ENCODE measurements at places on chromosomes 1 and 21. TPM values are rescaled to one million over a fixed set of nuclear protein-coding genes. Genes with fewer than 3 reads are reported as not detected.

CD48 gene
- 0.91 TPM for total RNA-seq

- DNase-seq, result peak; percentile 45
These were observed 60.6 kb downstream of the PTPRC start for GRCh38 chr1:198699167-198700015.

GRCh38 chr21:33931799-33932390, 16.3 kb upstream of the ATP5PO start:
- no peak for DNase-seq

DNA sequence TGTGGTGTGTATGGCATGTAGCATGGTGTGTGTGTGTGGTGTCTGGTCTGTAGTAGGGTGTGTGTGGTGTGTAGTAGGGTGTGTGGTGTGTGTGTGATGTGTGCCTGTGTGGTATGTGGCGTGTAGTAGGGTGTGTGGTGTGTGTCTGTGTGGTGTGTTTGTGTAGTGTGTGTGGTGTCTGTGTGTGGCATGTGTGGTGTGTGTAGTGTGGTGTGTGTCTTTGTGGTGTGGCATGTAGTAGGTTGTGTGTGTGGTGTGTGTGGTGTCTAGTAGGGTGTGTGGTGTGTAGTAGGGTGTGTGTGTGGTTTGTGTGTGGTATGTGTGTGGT, 85.5 kb downstream of the SYT2 start:
- no peak for DNase-seq

GRCh38 chr1:11575553-11575952, 78.7 kb downstream of the FBXO2 start:
- no peak for DNase-seq

DNA sequence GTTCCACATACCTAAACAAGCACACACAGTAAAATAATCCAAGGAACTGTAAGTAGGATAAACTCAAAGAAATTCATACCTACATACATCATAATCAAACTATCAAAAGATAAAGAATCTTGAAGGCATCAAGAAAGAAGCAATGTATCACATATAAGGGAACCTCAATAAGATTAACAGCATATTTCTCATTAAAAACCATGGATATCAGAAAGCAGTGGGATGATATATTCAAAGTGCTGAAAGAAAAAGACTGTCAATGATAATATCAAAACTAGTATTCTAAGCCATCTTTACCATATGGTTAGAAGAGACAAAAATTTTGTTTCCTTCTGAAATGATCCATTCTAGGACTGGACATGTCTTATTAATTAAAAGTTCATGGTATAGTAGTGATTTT, 37.1 kb upstream of the ADAM30 start:
- DNase-seq, result no peak

CD244 gene
- 0.48 TPM for total RNA-seq

GRCh38 chr1:107459204-107459904, 318.5 kb downstream of the NTNG1 start:
- no peak for DNase-seq

DNA sequence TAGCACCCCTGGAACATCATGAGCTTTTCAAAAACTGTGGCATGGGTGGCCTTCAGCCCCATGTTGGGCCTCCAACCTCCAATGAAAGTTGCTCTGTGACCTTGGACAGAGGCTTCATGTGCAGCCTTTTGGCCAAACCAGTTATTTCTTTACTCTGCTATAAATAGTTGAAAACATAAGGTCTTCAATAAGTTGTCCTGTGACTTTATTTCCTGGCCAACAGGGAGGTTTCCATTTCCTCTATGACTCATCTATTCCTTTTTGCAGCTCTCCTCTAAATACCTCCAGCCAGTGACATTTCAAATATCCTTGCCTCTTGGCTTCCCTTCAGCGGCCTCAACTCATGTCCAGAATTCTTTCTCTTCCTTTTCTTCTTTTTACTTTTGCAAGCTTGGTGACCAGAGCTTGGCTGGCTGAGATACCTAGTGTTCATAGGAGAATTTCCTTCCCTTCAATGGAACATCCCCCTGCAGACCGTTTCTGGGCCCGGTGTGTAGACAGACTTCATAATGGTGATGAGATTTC, 22.7 kb upstream of the TRIM67 start:
- DNase-seq, result no peak

SMIM11 gene
- 6.1 TPM for total RNA-seq

HSF2BP gene
- not detected for total RNA-seq

FCRL4 gene
- total RNA-seq, result not detected

DNA sequence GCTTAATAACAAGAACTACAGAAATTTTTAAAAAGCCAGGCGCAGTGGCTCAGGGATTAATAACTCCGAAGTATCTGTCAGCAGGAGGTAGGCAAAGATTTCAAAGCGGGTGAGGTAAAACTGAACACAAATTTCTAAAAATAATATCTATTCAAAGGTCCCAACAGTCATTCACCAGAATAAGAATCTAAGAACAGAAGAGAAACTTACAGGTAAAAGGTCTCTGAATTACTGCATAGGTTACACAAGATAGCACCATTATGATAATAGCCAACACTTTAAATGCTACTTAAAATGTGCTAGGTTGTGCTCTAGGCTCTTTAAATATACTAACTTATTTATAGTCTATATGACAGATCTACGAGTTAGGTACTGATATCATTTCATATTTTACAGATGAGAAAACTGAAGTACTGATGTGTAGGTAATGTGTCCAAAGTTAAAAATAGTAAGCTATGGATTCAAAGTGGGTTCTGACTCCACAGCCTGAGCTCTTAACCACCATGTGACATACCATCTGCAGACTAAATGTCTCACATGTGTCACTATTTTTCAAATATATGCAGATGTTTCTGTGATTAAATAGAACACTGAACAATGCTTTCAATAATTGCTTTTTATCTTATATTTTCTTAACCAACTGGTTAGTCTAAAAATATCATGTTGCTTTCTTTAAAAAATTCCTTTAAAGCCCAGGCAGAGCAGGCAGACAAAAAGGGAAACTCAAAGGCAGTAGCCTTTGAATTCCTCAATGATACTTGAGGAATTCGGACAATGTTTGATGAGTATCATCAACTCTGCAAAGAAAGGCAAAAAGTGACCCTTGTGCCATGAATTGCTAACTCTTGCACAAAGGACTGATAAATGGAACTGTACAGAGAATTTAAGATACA, 80.5 kb upstream of the TTC39A start:
- no peak for DNase-seq

GRCh38 chr21:33234635-33235520, 5.1 kb downstream of the IFNAR2 start:
- DNase-seq, result no peak

GRCh38 chr1:10117132-10117531, 84.4 kb downstream of the UBE4B start:
- DNase-seq, result no peak

GRCh38 chr1:21292503-21292983, 2.3 kb upstream of the ECE1 start:
- no peak for DNase-seq

DNA sequence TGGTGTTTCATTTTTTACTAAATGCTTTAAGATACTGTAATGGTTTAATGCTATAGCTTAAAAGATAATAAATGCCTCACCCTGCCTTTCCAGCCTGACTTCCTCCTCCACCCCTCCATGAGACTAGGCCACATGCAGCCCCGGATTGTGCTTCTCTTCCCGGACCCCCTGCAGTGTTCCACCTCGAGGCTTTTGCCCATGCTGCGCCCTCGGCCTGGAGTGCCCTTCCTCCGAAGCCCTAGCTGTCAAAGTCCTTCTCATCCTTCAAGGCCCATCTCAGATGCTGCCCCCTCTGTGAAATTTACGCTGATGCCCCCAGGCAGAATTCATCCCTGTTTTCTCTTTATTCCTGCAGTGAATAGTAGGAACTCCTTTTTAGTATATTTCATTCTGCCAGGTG, 98.5 kb downstream of the ATP5PO start:
- DNase-seq, result no peak

- DNase-seq, result peak; percentile 67
These were observed 39.0 kb upstream of the PPP1R15B start for GRCh38 chr1:204450461-204451257.

DENND2C gene
- total RNA-seq, result 2.6 TPM

NPHS2 gene
- total RNA-seq, result not detected

DNA sequence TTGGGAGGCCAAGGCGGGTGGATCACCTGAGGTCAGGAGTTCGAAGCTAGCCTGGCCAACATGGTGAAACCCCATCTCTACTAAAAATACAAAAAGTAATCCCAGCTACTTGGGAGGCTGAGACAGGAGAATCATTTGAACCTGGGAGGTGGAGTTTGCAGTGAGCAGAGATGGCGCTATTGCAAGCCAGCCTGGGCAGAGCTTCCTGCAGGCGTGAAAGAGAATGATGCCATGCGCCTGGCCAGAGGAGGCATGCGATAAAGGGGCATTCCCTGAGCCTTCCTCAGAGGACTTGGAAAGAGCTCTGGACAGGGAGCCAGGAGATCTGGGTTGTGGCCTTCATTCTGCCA, 3.2 kb downstream of the E2F2 start:
- no peak for DNase-seq

DNA sequence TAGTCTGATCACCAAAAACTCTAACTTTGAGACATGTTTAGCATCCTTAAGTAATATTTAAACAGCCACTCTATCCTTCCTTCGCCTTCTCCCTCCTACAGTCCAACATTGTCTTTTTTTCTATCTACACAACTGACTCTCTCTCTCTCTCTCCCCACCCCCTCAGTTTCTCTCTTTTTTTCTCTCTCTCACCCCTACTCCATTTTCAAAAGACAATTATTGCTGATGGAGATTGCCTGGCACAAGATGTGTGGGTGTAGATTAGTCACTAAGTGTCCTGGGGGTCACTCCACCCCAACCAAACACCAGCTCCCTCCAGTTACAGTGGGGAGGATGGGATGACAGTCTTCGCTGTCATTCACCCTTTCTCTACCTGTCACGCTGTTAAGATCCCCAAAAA, 94.5 kb upstream of the NFIA start:
- DNase-seq, result no peak

DNA sequence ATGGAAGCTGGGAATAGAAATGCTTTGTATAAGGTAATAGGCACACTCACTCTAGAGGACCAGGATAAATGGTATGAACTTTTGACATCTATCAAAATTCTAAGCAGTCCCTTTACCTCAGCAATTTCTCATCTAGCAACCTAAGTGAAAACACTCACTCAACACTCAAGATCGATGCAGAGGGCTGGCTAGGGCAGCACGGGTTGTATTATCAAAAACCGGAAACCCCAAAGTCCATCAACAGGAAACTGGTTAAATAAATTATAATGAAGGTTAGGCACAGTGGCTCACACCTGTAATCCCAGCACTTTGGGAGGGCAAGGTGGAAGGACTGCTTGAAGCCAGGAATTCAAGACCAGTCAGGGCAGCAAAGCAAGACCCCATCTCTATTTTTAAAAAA, 9.4 kb downstream of the USP48 start:
- DNase-seq, result no peak

GRCh38 chr1:39872698-39873097, 10.6 kb downstream of the TRIT1 start:
- DNase-seq, result no peak

DNA sequence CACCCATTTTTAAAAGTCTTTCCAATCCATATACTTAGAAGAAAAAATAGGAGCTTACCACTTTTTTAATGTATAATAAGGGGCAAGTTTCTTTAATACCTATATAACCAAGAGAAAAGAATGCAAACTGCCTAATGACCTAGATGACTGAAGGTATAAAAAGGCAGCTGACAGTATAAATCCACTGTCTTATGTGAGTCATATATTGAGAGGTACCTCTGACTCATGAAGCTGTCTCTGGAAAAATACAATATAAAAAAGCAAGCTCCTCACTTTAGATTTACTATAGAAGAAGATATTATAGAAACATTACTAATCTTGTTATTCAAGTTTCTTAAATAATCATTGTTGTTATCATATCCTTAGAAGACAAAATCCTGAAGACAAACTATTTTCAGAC, 144.2 kb downstream of the VAV3 start:
- no peak for DNase-seq

- no peak for DNase-seq
These were observed 561.9 kb upstream of the CAMK1G start for GRCh38 chr1:209021622-209022021.

DNA sequence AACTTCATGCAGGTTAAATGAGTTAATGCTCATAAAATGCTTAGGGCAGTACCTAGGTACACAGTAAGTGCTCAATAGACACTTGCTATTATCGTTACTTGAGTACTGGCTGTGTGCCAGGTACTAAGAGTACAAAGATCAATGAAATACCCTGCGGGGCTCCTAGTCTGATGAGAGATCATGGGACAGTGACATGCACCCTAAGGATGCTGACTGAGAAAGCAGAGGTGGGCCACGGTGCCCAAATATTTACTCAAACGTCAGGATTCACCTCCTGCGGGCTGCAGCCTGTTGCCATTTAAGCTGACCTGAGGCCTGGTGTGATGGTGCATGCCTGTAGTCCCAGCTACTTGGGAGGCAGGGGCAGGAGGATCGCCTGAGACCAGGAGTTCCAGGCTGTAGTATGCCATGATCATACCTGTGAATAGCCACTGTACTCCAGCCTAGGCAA, 19.8 kb upstream of the LUZP1 start:
- DNase-seq, result no peak

- DNase-seq, result no peak
These were observed 4.7 kb upstream of the SYNJ1 start for GRCh38 chr21:32732544-32732943.

DNA sequence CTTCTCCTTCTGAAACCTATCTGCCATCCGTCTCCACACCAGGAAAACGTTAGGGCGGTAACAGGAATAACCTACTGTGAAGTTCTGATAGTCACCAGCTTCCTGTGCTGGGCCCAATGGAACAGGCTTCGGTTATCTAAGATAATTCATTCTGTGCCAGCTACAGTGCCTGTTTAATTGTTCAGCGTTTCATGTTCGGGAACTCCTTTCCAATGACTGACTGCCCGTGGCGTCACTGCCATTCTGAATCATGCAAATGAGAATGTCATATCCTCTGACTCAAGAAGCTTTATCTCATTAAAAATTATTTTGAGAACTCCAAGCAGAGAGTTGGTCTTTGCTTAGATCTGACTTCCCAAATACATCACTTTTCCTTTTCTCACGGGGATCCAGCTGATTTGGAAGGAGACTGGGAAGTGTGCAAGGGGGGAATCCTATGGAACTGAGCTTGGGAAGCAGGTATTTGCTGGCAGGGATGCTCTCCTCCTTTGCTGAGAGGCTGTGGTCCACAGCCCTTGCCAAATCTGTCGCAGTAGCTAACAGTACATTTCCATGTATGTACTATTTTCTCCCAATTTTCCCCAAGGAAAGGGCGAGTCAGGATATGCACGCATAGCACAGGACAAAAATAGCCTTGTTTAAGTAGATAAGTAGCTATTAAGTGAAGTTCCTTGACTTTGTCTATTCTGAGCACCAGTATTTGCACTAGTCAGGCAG, 358.7 kb downstream of the LTN1 start:
- peak; percentile 61 for DNase-seq
